AG08395 (cell line): ENCODE measurements at places on chromosomes 3 and 15.

GRCh38 chr3:124115956-124116355 lies 124.0 kb upstream of the ROPN1 start:
- DNase-seq, result peak; percentile 58

- DNase-seq, result no peak
Measured at GRCh38 chr3:18030371-18030870, 288.0 kb upstream of the TBC1D5 start.

- DNase-seq, result peak; percentile 16
Measured at GRCh38 chr3:44555723-44556122, 730 bp downstream of the ZKSCAN7 start.

DNA sequence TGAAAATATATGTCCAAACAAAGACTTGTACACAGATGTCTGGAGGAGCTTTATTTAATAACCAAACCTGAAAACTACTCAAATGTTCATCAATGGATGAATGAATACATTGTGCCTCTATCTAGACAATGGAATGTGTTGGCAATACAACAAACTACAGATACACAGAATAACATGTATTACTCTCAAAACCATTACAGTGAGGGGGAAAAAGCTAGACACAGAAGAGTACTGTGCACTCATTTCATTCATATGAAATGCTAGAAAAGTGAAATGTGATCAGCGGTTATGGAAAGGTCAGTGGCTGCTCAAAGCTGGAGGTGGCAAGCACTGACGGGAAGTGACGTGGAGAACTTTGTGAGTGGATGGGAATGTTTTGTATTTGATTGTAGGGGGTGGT lies 13.2 kb downstream of the STOML1 start:
- DNase-seq, result no peak

- no peak for DNase-seq
Measured at GRCh38 chr15:64884679-64885078, 27.0 kb upstream of the ANKDD1A start.

GRCh38 chr3:133574260-133574881 lies 885 bp downstream of the CDV3 start:
- DNase-seq, result peak; percentile 54

GRCh38 chr15:91860498-91860897 lies 7.0 kb downstream of the SLCO3A1 start:
- DNase-seq, result no peak

DNA sequence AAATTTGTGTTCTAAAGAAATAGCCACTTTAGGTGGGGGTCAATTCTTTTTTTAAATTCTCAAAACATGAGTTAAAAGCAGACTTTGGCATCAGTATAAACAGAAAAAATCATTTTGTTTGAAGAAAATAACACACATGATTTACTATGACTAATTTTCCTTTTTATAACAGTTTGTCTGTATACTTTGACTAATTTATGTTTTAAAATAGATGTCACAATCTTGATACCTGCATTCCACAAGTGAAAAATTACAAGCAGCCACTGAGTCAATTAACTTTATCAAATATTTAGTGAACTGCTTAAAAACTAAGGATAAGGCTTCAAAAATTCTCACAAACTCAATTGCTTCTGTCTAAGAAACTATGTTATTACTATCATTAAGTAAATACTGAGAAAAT lies 235.0 kb downstream of the TBC1D5 start:
- DNase-seq, result no peak

- DNase-seq, result no peak
Measured at GRCh38 chr3:179717219-179717618, 64.4 kb downstream of the USP13 start.

- DNase-seq, result peak; percentile 12
Measured at GRCh38 chr3:66297260-66297873, 76.6 kb downstream of the SLC25A26 start.

- DNase-seq, result no peak
Measured at GRCh38 chr15:100439514-100439913, 89.2 kb downstream of the CERS3 start.

- no peak for DNase-seq
Measured at GRCh38 chr3:190130037-190130436, 9.3 kb upstream of the P3H2 start.

DNA sequence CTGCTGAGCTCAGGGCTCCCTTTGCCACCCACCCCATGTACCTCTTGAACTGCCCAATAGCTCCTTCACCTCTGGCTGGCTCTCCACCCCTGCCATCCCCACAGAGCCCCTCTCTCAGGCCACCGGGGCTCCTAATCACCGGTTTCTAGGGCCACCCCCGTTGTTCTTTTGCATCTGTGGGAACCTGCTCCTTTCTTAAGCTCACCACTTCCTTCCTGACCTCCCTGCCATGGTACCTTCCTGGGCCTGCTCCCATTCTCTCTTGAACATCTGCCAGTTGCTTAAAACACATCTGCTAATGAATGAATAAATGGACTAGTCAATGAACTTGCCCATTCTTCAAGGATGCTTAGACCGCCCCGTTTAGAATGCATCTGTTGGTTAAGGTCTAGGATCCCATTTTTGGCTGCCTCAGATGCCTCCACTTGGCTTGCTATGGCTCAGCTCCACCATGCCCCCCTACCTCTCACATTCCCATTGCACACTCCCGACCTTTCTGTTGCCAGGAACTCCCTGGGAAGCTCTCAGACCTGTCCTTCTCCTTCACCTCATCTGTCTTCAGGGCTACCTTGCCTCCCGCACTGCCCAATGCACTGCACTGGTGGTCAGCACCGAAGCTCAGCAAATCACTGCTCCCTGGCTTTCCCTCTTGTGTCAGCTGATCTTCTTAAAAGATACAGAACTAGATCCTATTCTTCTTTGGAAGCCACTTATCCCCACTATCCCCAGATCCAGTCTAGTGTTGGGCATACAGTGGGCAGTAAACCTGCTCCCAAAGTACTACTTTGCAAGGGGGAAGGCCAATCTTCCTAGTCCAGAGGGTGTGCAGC lies 9.1 kb downstream of the AMOTL2 start:
- DNase-seq, result no peak

GRCh38 chr3:105616374-105617121 lies 249.8 kb downstream of the ALCAM start:
- DNase-seq, result no peak

DNA sequence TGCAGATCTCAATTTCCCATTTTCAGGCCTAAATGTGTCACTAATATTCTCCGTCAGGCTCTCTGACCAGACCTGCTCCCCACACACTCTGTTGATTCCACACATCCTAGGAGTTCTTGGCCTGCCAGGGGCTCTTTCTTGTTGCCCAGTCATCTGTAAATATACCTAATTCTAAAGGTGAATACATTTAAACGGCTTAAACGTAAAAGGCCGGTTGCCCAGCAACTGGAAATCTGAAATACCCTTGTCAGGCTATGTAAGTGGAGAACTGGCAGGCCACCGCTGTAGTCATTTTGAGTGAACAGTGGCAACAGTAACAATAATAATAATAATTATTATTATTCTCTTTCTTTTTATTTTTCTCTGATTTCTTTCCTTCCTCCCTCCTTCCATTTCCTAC lies 302.7 kb downstream of the AGBL1 start:
- DNase-seq, result no peak

- no peak for DNase-seq
Measured at GRCh38 chr3:46107682-46108081, 80.4 kb upstream of the XCR1 start.

GRCh38 chr3:14033023-14033422 lies 91.6 kb downstream of the CHCHD4 start:
- no peak for DNase-seq

- no peak for DNase-seq
Measured at GRCh38 chr3:52822363-52822762, 8.1 kb downstream of the ITIH4 start.

- no peak for DNase-seq
Measured at GRCh38 chr3:162367429-162368260, 871.0 kb downstream of the OTOL1 start.

- DNase-seq, result no peak
Measured at GRCh38 chr3:61354604-61355003, 103.4 kb upstream of the FHIT start.
